Osteoblast (primary cell): ENCODE measurements at places on chromosomes 1 and 21. TPM values are rescaled to one million over a fixed set of nuclear protein-coding genes. Genes with fewer than 3 reads are reported as not detected.

IGSF3 gene
- total RNA-seq, result under 0.01 TPM in 2 replicates

- peaks cover 24% of the 10 kb centered on the region for H3K4me1 ChIP-seq
- H3K27me3 ChIP-seq, result peaks cover 79% of the 10 kb centered on the region
- peak overlapping the region; percentile 56 for H3K4me3 ChIP-seq
- no peaks in the 10 kb centered on the region for H3K36me3 ChIP-seq
- peak; percentile 92 for DNase-seq
Measured at GRCh38 chr1:197911111-197911856, 5.9 kb upstream of the LHX9 start.

GRCh38 chr1:169260478-169261151 lies 107.0 kb downstream of the NME7 start:
- no peak overlapping the region for H3K4me3 ChIP-seq
- H3K36me3 ChIP-seq, result no peaks in the 10 kb centered on the region
- DNase-seq, result no peak

ADGRL2 gene
- total RNA-seq, result 55.4 and 101 TPM in 2 replicates

SPOCD1 gene
- total RNA-seq, result 58.6 and 67.8 TPM in 2 replicates

SOD1 gene
- 187 and 207 TPM in 2 replicates for total RNA-seq

DNA sequence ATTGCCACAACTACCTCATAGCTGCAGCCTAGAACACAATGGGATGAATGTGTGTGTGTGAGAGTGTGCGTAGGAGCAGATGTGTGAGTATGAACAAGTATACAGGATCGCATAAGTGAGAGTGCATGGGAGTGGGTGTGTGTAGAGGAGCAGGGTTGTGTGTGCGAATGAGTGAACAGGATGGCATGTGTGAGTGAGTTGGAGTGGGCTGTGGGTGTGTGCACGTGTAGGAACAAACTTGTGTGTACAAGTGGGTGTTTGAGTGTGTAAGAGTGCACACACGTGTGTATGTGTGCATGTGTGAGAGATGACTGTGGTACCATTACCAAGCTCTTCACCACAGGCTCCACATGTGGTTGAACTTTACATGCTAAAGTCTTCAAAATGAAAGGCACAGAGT lies 175.4 kb upstream of the EDN2 start:
- H3K27ac ChIP-seq, result no peak overlapping the region
- H3K36me3 ChIP-seq, result no peaks in the 10 kb centered on the region
- DNase-seq, result no peak
- H3K27me3 ChIP-seq, result no peaks in the 10 kb centered on the region
- no peak overlapping the region for H3K4me3 ChIP-seq

DNA sequence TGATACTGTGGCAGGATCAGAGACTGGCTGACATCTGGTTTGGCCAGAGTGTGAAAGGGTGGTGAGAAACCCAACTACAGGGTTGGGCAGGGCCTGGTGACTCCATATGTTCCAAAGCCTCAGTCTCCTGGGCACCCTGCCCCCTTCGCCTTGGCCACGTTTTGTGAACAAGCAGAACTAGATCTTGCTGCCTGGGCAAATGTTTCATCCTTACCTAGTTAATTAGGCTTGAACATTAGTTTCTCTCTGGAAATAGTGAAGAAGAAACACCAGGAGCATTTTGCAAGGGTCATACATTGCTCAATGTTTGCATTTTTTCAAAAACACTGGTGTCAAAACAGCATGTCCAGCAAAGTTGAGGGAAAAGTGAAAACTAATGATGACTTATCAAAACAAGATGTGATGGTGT lies 60.5 kb downstream of the MAP3K7CL start:
- H3K27me3 ChIP-seq, result no peaks in the 10 kb centered on the region
- no peak overlapping the region for H3K4me3 ChIP-seq
- no peak for DNase-seq
- peaks cover 45% of the 10 kb centered on the region for H3K4me1 ChIP-seq
